NCI-H524 treated with DMSO at 0.1 percent for 48 hours (cell line): ENCODE measurements at places on chromosomes 6 and 20.
A peak's percentile ranks its signal among the peaks of the same experiment; 100 is the strongest.

DNA sequence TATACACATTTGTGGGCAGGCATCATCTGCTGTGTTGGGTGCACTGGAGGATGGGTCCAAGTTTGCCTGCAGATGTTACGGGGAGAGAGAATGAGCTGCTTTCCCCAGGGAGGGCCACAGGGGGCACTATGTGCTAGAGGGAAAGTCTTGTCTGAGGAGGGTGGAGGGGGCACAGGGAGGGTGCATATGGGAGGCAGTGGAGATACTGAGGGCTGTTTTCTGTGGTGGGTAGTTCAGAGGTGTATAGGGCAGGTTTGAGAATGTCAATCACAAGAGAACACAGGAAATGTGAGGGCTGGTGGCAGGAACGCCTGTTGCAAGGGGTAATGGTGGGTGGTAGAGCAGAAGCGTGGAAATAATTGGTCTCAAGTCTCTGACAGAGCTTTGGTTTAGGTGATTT lies 7.7 kb upstream of the PTPRA start:
- no peak for DNase-seq

- no peak for DNase-seq
These were observed 81.3 kb downstream of the RPP40 start for GRCh38 chr6:4922488-4923037.

DNA sequence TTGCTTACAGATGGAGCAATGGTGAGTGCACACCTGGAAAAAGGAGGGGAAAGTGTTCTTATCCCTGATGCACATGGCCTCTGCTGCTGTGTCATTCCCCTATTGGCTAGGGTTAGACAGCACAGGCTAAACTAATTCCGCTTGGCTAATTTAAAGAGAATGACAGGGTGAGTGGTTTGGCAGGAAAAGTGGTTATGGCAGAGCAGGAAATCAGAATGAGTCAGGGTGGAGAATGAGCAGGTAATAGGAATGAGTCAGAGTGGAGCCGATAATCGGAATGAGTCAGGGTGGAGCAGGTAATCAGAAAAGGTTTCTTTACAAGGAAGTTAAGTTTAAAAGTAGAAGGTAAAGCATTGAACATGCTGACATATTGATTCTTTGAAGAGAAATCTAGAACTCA lies 355.5 kb upstream of the HTR1E start:
- DNase-seq: no peak

- DNase-seq: no peak
These were observed 1.5 kb downstream of the VARS2 start for GRCh38 chr6:30915591-30915946.

DNA sequence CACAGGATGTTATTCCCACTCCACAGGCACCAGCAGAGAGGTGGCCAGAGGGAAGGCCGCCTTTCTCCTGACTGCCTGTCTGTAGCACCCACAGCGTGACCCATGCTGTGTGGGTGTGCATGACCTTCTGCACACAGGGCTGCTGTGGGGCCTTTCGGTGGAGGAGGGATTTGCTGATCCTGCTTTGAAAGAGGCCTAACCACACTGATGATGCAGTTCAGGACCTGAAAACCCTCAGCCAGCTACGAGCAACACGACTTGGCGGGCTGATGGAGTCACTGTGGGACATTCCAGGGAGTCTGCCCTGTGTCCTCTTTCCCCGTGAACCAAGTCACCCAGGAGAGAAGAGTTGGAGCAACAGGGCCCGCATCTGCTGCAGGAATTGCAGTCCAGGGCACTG lies 49.1 kb downstream of the SYTL3 start:
- no peak for DNase-seq

GRCh38 chr20:63238514-63239125 lies 2.9 kb downstream of the BIRC7 start:
- no peak for DNase-seq

GRCh38 chr6:67775333-67775732 lies 859.7 kb upstream of the ADGRB3 start:
- no peak for DNase-seq

GRCh38 chr6:1916334-1917070 lies 306.8 kb downstream of the FOXC1 start:
- no peak for DNase-seq

DNA sequence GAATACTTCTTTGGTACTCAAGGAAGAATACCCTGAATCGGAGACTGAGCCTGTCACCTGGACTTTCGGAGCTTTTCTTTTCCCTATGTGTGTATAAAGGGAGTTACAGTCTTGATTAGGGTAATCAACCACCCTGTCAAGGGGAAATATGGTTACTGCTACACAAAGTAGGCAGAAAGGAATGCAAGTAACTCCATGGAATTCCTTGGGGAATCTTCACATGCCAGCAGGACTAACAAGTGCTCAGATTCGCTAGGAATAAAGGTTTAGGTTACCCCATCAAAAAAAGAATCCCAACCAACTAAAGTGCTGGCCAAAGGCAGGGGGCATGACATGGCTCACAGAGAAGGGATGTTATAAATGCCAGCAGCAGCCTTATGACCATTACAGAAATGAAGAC lies 10.4 kb downstream of the KCNS1 start:
- no peak for DNase-seq

DNA sequence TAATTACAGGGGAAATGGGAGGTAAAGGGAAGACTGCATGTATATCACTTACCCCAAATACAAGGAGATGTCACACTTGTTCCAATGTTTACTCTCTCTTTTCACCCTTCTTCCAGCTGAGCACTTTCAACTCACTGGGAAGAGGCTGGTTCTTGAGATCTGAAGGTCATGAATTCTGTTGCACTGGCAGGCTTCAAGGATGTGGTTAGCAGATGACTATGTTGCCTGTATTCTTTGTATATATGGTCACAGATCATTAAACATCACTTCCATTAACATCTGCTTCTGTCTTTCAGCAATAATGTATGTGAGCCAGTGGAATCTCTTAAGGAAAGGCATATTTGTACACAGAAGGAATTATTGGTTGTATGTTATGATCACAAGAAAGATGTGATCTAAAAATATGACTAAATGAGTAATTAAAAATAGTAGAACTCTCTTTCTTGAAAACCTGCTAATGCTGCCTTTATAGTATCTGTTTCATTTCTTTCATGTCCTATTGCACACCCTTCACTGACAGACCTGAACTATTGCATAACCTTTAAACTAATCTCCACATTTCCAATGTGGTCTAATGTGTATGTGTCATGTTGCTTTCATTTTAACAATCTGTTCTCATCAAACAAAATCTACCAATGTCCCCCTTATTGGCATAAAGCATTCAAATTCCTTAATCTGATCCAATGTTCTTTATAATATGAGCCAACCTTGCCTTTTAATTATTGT lies 131.4 kb upstream of the EPHA7 start:
- DNase-seq: no peak

DNA sequence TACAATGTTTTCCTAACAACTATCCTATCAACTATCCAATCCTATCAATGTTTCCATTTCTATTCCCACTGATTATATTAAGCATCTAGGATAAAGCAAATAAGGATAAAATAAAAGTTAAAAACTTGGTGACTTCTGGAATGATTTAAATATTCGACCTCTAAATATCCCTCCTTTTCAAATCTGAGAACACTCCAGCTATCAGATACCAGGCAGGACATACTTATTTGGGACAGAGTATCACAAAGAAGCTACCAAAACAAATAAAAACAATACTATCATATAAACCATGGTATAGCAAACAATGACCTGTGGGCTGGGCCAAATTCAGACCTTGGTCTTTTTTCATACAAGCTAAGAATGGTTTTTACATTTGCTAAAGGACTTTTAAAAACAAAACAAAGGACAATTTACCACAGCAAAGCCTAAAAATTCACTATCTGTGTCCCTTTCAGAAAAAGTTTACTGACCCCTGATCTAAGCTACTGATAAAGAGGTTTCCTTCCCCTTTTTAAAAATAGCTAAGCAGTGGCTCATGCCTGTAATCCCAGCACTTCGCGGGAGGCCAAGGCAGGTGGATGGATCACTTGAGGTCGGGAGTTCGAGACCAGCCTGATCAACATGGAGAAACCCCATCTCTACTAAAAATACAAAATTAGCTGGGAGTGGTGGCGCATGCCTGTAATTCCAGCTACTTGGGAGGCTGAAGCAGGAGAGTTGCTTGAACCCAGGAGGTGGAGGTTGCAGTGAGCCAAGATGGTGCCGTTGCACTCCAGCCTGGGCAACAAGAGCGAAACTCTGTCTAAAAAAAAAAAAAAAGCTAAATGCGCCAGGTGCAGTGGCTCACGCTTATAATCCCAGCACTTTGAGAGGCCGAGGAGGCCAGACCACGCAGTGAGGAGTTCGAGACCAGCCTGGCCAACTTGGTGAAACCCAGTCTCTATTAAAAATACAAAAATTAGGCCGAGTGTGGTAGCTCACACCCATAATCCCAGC lies 6.0 kb downstream of the NUP153 start:
- DNase-seq: no peak

- DNase-seq: no peak
These were observed 270.4 kb upstream of the PLCB4 start for GRCh38 chr20:8798505-8798904.

DNA sequence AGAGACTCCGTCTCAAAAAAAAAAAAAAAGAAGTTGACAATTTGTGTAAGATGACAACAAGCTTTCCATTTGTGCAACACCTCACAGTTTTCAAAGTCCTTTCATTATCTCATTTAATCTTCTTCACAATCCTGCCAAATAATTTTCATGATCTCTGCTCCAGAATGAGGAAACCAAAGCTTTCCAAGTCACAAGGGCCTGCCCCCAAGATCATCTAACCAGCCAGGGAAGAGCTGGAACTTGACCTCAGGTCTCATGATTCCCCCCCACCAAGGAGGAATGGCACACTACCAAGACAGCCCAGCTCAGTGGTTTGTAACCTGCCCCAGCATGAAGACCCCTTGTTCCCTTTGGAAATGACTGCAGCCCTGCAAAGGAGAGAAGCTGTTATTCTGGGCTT lies 74.0 kb upstream of the PIM1 start:
- DNase-seq: no peak

- DNase-seq: no peak
These were observed 191.0 kb downstream of the BACH2 start for GRCh38 chr6:90105506-90106170.

DNA sequence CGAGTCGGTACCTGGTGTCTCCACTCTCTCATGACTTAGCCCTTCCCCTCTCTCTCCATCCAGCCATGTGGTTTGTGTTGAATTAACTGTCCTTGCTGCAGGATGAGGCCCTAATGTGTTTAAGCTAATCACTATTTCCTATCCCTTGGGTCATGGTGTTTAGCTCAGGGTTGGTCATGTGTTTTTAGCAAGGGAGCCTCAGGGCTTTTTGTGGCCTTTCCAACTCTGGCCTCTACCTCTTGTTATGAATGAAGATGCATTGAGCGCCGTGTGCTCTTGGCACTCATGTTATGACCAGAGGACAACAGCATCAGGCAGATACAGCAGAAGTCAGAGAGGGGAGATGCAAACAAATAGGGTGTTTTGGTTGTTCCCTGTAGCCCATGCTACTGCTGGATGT lies 674.2 kb upstream of the FLRT3 start:
- no peak for DNase-seq

DNA sequence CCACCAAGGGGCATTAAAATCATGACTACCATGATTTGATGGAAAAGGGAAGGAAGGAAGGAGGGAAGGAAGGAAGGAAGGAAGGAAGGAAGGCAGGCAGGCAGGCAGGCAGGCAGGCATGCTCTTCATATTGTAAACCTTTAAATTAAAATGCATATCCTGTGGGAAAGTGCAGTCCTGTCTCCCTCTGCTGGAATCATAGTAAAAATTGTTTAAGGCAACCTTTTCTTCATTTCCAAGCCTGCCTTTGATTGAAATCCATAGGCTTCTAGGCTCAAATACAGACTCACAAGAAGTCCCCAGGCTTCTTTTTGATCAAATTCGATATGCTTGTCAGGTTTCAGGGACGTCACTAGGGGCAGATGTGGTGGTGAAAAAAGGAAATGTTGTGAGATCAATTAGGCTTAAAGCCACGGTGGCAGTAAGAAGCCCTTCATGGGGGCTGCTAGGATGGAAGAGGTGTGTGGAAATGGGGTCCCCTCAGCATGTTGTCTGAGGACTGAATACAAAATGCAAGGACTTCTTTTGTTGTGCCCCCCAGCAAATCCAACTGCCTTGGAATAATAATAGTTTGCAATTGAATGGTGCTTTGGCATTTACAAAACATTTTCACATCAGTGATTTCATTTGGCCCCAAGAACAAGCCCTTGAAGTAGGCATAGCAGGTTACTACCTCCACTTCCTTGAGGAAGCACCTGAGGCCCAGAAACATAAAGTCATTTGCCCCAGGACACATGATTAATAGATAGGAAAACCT lies 25.6 kb upstream of the GABRR1 start:
- DNase-seq: peak; percentile 37

- DNase-seq: no peak
These were observed 271.4 kb downstream of the ALDH8A1 start for GRCh38 chr6:134678436-134678889.

DNA sequence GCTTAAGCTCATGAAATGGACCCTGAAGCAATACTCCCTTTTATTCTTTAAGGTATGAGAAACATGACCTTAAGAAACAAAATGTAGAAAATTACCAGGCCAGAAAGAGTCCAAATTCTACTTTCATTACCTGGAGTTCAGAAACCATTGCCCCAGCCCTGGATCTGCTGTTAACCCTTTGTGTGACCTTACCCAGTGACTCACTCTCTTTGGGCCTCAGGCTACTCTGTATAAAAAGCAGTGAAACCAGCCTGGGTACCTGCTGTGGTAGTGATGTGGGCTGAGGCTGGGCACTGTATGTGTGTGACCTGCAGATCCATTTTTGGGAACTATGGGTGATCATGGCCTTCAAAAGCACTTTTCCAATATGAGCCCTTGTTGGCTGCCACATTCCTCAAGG lies 47.2 kb downstream of the SLC9A8 start:
- no peak for DNase-seq

DNA sequence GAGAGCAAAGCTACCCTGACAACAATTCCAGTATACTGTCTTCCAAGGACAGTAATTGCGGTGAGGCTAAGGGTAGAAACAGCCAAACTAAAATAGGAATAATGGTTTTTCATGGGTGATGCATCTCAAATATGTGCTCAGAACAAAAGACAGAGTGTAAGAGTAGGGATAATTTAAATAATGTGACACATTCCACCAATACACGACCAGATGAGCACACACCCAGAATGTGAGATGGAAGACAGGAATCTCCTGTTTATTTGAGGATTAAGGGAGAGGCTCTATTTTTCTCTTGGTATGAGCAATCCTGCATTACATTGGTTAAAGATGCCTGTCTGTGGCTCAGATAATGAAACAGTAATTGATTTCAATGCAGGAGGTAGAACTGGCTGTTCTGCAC lies 292.9 kb upstream of the ZFP64 start:
- DNase-seq: no peak

- DNase-seq: no peak
These were observed 14.5 kb downstream of the THBS2 start for GRCh38 chr6:169239181-169239580.

DNA sequence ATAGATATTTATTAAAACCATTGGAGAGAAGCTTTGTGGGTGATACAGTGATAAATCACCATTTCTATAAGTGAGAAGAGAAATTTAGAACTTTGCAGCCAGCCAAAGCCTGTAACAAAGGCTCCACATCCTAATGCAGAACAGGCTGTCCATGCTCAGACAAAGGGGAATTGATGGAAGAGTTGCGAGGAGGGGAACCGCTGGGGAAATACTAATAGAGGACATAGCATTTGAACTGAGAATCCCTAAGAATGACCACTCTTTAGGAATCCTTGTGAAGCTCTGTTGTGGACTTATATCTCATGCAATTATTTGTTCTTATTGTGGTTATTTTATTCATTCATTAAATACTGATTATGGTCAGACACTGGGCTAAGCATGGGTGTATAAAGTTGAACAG lies 167.8 kb downstream of the PHF3 start:
- no peak for DNase-seq

GRCh38 chr6:90135667-90136066 lies 161.0 kb downstream of the BACH2 start:
- no peak for DNase-seq
